ENCODE measurements at places on chromosomes 7 and 10.

- no peak for DNase-seq
These were observed 502.3 kb downstream of the SH2D4B start for GRCh38 chr10:81040031-81040430.

DNA sequence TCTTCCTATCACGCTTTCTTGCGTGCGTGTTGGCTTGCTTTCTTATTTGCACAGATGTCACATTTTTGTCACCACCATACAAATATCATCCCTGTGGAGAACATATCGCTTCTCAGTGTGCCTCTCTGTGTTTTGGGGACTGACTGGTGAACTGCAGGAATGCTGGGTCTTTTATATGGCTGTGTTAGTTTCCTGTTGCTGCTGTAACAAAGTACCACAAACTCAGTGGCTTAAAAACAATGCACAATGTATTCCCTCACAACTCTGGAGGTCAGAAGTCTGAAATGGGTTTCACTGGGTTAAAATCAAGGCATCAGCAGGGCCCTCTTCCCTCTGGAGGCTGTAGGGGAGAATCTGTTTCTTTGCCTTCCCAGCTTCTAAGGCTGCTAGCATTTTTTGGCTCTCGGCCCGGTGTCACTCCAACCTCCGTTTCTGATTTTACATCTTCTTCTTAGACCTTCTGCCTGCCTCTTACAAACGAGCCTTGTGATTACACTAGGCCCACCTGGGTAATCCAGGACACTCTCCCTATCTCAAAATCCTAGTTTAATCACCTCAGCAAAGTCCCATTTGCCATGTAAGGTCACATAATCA is 82.0 kb downstream of the LRMDA start:
- DNase-seq: no peak

DNA sequence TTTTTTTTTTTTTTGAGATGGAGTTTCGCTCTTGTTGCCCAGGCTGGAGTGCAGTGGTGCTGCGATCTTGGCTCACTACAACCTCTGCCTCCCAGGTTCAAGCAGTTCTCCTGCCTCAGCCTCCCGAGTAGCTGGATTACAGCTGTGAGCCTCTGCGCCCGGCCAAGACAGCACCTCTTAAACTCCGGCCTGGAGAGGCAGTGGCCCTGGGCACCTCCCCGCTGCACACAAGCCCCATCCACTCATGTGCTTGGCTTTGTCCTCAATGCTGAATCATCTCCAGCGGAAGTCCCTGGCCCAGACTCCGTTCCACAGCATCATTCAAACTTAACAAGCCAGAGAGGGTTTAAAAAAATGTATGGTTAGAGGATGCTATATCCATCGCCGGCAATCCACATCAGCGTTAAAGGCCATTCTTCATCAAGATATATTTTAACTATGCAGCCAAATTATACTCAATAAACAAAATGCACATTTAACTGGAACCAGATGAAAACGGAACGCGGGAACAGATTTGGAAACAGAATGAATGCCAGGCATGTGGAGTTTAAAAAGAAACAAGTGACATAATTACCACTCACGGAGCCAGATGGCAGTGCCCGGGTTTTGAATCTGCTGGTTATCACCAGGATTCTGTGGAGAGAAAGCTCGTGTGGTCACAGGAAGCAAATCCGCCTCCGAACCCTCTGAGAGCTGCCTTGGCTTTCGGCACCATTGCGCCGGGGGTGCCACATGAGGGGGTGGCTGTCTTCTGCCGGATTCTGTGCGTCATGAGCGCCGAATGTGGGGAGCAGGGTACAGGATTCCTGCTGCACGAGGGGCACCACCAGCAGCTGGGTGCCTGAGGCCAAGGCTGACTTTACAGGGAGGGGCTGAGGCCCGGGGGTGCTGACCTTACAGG is 45.6 kb upstream of the CFAP46 start:
- no peak for DNase-seq

DNA sequence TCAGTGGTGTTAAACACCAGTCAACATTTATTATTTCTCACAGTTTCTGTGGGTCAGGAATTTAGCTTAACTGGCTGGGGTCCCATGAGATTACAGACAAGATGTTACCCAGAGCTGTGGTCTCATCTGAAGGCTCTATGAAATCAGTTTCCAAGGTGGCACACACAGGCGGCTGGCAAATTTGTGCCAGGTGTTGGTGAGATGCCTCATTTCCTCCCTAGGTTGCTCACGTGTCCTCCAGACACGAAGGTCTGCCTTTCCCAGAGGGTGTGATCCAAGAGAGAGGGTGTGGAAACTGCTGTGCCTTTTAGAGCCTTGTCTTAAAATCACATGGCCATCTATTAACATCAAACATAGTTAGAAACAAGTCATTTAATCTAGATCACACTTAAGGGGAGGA is 209.0 kb downstream of the JCAD start:
- DNase-seq: no peak

- DNase-seq: no peak
These were observed 249.4 kb upstream of the CTBP2 start for GRCh38 chr10:125409756-125410155.

DNA sequence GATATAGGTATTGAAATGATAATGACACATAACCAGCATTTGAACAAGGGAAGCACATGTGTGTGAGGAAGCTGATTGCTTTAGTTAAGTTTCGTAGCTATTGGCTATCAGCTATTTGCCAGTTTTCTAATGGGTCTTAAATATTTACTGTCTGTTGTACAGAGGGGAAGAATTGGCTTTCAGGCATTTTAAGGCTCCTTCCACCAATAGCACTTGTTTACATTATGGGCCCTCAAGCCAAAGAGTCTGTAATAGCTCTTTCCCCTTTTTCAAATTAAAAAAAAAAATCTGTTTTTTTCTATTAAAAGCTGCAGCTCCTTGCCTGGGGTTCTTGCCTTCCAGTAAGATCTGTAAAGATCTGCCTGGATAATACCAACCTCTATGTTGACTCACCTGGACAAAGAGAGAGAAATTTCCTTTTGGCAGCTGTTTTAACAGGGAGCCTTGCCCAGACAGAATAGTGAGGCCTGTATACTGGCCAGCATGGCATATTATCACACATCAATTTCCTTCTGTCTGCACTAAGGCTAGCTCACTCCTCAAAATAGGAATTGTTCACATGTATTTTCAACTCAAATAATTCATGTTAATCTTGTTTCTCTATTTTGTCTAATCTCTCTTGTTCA is 104.7 kb upstream of the LRGUK start:
- peak; percentile 95 for DNase-seq

DNA sequence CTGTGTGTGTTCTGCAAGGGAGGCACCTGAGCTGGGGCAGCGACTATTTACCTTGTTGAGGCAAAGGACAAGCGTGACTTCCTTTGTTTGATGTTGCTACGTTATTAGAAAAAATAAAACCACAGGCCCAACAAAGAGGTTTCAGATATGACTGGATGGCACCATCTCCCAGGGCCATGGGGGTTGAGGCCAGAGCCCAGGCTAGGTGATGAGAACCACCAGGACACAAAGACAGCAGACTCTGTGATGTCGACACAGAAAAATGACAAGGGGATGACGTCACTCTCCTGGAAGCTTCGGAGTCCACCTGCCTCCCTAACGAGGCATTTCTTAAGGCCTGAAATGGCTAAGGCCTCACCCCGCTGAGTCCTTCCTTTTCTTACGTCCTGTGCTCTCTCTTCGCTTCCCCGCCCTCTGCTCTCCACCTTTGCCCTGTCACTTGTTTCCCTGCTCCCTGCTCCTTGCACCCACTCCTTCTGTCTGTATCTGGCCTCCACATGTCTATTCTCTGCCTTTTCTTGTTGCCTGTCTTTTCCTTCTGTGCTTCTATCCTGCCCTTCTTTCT is 83.0 kb upstream of the ADRB1 start:
- DNase-seq: peak; percentile 90

- DNase-seq: no peak
These were observed 319.7 kb downstream of the SNX13 start for GRCh38 chr7:17620566-17620965.

DNA sequence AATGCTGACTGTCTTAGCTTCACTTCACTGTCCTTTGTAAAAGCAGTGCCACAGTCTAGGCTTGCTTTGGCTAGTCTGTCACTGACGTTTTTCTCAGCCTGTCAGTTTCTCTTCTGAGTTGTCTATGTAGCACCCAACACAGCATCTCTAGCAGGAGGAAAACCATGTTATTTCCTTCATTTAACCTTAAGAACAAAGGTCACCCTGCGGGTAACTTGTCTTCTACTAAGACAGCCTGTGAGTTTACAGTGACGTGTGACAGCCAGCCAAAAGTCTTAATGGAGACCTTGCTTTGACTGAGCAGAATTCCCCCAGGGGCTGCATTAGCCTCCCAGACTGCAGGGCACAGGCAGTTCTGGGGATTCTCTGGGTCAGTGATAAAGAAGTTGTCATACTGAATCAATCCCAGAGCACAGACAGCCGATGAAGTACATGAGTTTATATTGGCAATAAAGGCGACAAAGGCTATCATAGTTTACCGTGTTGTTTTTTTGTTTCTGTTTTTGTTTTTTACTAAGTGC is 296.0 kb upstream of the KIAA1217 start:
- no peak for DNase-seq

- no peak for DNase-seq
These were observed 170.8 kb upstream of the CDCA7L start for GRCh38 chr7:22116451-22117030.

DNA sequence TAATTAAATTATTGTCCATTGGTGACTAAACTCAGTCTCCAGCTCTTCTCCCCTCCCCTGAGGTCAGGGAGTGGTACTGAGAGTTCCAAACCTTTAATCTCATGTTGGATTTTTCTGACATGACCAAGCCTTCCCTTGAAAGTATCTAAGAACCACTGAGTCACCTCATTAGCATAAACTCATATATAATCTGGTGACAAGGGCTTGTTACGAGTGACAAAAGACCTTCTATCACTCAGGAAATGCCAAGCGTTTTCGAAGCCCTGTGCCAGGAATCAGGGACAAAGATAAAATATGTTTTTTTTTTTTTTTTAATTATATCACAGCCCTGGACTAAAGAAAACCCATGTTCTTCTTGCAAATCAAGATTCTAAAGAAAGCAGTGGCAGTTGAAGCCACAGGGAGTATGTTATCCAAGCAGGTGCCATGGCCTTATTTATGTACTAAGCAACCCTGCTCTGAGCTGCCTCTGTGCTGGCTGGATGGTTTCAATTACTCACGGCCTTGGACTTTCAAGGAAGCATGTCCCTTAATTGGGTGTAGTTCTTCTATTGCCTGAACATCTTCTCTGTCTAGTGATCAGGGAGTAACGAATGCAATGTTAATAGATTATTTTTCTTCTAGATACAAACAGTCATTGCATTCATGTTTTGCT is 169.0 kb upstream of the PRKCQ start:
- DNase-seq: no peak

GRCh38 chr10:43461950-43462349 is 25.0 kb downstream of the ZNF487 start:
- DNase-seq: peak; percentile 77

DNA sequence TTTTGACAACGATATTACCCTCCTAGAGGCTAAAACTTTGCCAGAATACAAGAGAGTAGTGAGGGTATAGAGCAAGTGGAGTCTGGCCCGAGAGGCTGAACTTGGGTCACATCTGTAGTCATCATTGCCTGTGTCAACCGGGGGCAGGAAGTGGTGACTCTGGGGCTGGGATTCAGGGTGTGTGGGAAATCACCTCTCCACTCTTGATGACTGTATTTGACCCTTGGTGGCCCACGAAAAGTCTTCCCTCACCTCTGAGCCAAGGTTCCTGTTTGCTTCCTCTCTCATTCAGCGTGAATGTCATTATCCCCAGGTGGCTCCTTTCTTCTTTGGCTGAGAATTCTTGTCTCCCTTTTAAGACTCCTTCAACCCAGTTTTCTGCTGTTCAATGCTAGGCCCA is 240.4 kb downstream of the ABCA13 start:
- DNase-seq: no peak

DNA sequence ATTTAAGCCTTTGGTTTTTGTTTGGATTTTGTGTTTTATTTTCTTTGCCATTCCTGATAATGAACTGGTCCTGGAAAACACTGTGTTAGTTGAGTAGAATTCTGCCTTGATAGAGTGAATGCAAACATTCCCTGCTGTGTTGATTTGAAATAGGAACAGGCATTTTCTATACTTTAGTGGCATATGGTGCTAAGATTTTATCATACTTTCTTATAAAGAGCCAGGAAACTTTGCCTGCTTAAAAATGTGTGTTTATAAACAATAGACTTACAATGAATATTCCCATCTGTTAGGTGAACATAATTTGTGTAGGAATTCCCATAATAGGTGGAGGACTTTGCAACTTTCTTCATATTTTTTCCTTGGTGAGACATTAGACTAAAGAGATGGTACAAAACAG is 333.3 kb downstream of the SDK1 start:
- DNase-seq: peak; percentile 72

DNA sequence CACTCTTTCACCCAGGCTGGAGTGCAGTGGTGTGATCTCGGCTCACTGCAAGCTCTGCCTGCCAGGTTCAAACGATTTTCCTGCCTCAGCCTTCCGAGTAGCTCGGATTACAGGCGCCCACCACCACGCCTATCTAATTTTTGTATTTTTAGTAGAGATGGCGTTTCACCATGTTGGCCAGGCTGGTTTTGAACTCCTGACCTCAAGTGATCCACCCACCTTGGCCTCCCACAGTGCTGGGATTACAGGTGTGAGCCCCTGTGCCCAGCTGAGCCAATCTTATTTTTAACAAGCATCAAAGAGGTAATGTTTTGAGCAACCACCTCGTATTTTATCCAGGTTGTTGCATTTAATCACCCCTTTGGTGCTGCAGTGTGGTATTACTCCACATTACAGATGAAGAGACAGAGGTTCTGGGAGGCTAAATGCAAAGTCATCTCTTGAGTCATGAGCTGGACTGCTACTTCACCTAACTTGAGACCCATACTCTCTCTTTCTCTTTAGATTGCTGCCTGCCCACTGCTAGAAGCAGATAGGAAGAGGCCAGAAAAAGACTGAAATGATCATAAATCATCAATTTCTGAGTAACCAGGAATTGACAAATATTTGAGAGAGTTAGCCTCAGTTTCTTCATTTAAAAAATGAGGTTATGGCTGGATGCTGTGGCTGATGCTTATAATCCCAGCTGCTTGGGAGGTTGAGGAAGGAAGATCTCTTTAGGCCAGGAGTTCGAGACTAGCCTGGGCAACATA is 116.2 kb downstream of the CAMK1D start:
- peak; percentile 60 for DNase-seq

DNA sequence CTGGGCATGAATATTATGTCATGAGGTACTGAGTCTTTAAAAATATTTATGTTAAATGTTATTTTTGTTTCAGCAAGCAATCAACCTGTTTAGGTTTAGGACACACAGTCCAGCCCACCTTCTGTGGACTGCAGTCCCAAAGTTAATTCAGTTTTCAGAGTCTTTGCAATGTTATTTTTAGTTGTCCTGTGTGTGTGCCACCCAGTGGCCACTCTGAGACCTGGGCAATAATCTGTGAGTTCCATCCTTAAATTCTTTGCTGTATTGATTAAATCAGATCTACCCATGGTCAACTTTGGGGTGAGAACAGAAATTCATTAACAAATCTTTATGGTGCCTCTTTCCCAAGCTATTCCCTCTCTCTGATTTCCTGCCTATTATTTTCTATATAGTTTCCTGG is 415.1 kb downstream of the CCSER2 start:
- peak; percentile 5 for DNase-seq

DNA sequence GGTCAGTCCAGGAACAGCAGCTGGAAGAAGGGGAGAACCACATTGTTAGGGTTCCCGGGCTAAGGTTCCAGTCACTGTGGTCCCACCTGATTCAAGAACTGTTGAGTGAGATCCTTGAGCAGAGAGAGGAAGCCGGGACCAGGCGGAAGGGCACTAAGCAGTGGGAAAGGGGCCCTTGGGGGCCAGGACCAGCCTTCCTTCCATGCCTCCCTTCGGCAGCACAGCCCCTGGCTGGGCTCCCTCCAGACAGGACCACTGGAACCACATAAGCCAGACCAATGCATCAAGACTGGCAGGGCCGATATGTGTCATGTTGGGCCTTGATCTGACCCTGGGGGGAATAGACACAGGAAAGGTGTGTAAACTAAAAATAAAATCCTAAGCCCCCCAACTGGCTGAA is 103.9 kb downstream of the STRA8 start:
- DNase-seq: no peak

Measured in NCI-H69 (cell line).